ENCODE measurements at places on chromosomes 4 and X. TPM values are rescaled to one million over a fixed set of nuclear protein-coding genes. Genes with fewer than 3 reads are reported as not detected.

GPR34 gene
- total RNA-seq: not detected

ASMT gene
- total RNA-seq: not detected

GAGE12G gene
- total RNA-seq: not detected

TSPAN7 gene
- total RNA-seq: 0.17 TPM

DCHS2 gene
- total RNA-seq: under 0.01 TPM

RTL9 gene
- 0.30 TPM for total RNA-seq

POU3F4 gene
- total RNA-seq: not detected

PPARGC1A gene
- 0.15 TPM for total RNA-seq

DOCK11 gene
- 13.1 TPM for total RNA-seq

NIPAL1 gene
- total RNA-seq: 0.50 TPM

IGSF1 gene
- total RNA-seq: under 0.01 TPM

PHEX gene
- 0.45 TPM for total RNA-seq

USP17L30 gene
- not detected for total RNA-seq

Measured in bronchus fibroblast of lung (primary cell).